ENCODE measurements at places on chromosomes 2 and 18.
A peak's percentile ranks its signal among the peaks of the same experiment; 100 is the strongest.

GRCh38 chr2:8544171-8544785 is 137.6 kb upstream of the ID2 start:
- DNase-seq, result no peak

DNA sequence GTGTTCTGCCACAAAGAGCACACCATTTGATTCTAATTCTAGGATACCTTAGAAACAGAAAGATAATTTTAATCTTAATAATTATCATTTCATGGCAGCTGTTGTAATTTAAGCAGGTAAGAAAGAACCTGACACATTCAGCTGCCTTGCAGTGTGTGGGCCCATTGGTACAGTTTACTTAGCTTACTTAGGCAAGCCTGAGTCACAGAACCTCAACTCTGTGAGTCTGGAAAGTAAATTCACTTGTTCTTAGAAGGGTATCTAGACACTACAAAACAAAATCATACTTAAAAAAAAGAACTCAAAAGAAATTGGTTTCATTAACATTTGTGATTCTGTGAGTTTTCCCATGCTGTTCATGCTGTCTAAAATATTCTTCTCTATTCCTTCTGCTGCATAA is 956.3 kb upstream of the SLC39A10 start:
- no peak for DNase-seq

DNA sequence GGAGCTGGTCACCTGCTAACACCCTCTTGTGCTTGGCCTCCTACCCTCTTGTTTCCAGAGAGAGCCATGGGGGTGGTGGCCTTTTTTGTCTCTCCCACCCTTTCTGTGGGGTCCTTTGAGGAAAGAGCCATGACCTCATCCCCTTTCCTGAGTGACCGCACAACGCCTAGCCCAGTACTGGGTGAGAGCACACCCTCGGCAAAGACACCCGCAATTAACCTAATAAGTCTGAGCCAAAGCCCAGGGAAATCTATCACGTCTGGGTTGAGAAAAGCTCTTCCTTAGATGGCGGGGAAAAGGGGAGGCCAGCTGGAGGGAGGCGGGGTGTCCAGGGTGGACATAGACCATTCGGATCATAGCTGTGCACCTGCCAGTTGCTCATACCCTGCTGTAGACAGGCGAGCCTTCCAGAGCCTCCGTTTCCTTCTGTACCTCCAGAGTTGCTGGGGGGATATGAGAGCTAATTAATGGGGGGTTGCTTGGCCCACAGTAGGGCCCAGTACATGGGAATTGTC is 93.7 kb upstream of the MCFD2 start:
- DNase-seq, result no peak

DNA sequence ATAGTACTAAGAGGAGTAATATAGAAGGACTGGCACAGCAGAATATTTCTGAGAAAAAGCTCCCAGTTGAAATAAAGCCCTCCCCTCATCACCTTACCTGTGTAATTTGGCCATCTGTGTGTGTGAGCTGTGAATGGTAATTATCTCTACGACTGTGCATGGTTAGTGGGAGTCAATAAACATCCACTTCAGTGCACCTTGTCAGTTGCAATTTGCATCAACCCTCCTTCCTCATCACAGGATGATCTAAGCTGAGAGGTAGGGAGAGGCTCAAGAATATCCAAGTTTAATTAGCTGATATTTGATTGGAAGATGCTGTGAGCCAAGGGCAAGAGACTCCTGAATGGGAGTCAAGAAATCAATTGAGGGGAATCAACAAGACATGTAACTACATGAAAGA is 694.9 kb upstream of the KLHL29 start:
- DNase-seq, result no peak

GRCh38 chr18:48806551-48807261 is 144.1 kb downstream of the SMAD7 start:
- no peak for DNase-seq

GRCh38 chr2:102042196-102043081 is 50.7 kb downstream of the IL1R2 start:
- DNase-seq, result no peak

GRCh38 chr18:28176948-28177827 is at the start of gene CDH2:
Gene CDH2 (minus strand): TSS chr18:28177130. CDS start chr18:28177022, 108 bp downstream.
- peak; percentile 97 for DNase-seq

DNA sequence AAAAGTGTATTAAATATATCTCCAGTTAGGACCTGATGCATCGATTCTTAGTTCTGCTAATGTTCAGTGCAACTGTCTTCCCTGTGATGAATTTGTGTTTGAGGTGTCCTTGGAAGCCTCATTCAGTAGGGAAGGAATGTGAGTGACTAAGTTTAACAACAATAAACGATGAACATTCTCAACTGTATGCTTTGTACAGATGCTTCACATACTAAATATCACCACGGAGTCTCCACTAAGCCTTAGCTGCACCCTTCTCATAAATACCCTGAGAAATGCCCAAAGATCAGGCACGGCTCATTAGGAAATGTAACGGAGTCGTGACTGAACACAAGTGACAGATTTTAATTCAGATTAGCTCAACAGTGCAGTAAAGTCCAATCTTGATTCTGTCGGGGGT is 24.4 kb upstream of the AGFG1 start:
- DNase-seq, result no peak

DNA sequence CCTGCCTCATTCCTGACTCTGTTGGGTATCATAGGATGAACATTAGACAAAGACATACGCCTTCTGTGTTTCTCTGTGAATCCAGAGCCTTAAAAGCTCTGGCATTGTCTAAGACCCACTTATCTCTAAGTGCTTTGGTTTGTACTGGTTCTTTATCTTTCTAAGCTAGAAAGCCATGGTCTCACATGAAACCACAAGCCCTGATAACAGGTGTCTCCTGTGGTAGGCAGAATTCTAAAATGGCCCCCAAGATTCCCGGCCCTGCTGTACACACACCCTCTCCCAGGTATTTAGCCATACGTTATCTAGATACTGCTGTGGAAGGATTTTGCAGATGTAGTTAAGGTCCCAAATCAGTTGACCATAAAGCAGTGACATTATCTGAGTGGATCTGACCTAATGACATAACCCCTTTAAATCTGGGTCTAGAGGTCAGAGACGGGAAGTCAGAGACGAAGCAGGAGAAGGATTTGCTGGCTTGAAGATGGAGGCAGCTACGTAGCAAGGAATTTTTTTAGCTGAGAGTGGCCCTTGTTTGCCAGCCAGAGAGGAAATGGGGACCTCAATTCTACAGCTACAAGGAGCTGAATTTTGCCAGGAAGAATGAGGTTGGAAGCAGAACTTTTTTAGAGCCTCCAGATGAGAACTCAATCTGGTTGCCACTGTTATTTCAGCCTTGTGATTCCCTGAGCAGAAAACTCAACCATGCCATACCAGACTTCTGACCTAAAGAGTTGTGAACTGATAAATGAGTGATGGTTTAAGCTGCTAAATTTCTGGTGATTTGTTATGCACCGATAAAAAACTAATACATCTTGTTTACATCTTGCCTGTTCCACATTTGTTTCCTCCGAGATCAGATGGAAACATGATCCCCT is 186.7 kb downstream of the CAMKMT start:
- no peak for DNase-seq

DNA sequence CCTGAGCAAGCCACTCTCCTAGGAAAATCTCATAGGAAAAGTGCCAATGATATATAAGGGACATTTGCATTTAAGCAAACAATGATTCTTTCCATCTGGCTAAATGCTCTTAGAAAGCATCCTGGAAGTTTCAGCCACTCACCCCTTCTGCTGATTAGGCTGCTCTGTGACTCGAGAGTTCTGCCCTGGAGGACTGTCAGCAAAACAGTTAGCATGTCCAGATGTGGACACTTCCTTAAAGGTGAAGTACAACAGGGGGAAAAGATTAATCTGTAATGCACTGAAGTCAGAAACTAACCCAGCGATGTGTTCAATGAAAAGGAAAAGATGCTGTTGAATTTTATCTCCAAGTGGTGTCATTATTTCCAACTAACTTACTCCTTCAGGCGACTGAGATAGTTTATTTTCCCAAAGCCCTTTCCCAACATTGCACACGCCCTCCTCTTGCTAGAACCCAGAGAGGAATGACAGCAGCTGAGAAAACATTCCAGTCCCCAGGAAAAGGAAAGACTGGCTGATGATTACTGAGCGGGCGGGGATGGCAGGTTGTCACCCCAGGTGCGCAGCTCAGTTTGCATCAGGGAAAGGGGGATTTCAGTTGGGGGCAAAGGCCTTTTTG is 214.0 kb downstream of the SS18 start:
- peak; percentile 58 for DNase-seq

DNA sequence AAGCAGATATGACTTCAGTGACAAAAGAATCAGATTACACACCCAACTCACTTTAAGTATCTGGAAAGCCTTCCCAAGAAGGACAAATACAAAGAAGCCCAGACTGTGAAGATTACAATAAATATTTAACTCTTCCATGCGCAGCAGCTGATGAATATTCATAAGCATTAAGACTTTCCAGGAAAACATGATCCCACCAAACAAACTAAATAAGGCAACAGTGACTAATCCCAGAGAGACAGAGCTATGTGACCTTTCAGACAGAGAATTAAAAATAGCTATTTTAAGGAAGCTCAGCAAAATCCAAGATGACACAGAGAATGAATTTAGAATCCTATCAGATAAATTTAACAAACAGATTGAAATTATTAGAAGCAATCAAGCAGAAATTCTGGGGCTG is 108.2 kb upstream of the UBE2E3 start:
- no peak for DNase-seq

DNA sequence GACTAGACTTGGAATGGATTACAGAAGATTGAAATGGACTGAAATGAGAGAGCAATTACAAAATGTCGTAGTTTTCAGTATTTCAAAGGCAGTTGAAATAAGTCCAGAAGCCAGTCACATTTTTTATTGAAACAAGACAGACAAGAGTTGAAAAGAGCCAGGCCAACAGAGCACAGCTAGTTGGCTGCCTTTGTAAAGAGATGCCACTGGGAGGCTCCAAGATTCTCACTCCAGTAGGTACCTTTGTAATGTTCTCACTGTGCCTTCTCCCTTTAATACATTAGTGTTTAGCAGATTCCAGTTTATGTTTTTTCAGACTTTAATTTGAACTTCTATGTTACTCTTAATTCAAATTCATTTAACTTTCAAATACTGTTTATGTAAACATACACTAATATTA is 234.8 kb downstream of the DSEL start:
- DNase-seq, result no peak

DNA sequence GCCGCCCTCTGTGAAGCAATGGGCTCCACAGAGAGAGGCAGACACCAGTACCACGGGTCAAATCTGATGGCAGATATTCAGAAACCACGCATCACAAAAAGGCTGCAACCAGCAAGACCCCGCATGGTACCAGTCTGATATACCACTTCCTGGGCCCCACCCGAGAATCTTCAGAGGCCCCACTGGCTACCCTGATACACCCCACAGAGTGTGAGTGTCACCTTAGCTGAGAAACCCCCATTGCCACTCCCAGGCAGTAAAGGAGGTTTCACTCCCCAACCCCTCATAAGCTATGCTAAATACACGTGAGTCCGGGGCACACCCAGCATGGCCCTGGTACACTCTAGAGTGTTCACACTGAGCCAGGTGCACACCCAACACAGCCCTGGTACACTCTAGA is 160.0 kb downstream of the EIPR1 start:
- no peak for DNase-seq

DNA sequence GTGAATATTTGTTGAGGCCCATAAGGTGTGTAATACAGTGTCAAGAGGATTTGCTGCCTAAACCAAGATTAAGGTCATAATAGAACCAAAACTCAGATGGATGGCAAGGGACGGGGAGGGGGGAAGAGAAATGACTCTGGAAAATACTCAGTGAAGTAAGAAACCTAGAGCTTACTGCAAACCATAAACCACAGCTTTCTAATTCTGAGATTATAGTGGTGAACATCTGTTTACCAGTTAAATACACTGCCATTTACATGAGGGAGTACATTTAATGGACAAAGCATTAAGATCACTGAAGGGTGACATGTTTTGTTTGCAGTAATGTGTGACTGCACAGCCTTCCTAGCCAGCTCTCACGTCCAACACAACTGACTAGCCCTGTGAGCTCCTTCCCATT is 19.8 kb downstream of the EVX2 start:
- no peak for DNase-seq

DNA sequence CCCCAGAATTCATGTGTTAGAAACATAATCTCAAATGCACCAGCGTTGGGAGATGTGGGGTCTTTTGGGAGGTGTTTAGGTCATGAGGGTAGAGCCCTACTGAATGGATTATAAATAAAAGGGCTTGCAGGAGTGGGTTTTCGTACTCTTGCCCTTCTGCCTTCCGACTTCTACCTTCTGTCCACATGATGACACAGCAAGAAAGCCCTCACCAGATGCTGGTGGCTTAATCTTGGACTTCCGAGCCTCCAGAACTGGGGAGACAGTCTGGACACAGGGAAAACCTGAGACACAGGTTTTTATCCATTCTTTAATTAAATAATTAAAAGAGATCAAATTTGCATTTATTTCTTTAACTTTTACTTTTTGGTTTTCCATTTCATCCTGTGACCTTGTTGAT is 87.8 kb downstream of the DIS3L2 start:
- DNase-seq, result no peak

- no peak for DNase-seq
Observed at GRCh38 chr2:219175928-219176817, 552 bp downstream of the CNPPD1 start.

DNA sequence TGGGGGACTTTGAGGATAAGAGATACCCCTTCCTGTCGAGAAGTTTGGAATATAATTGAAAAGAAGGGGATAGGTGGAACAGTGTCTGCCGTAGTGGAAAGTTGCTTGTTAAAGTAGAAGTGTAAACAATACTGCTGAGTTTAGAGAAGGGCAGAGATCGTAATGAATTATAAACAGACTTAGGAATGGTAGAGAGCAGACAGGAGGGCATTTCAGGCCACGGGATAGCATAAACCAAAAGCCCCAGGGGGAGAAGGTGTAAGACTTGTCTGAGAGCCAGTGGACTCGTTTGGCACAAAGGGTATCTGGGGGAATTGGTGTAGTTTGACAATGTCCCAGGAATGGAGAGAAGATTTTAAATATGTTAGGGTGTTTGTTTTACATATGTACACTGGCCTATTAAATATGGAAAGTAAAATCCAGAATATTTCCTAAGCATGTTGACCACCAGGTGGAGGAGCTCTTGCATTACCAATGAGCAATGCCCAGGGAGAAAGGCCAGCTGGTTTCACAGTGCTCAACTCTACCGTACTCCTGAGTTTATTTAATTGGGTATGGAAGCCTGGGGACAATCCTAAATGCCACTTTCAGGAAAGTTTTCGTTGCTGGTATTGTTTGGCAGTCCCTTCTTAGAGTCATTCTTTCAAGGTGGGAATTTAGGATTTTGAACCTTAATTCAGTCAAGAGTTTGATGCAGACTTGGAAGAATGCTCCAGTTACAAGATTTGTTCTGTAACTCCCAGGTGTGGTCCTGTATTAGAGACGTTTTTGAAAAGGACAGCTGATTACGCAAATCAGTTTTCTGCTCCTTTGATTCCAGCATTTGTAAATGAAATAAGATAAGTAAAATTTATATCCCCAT is 7.5 kb downstream of the COPS8 start:
- no peak for DNase-seq

DNA sequence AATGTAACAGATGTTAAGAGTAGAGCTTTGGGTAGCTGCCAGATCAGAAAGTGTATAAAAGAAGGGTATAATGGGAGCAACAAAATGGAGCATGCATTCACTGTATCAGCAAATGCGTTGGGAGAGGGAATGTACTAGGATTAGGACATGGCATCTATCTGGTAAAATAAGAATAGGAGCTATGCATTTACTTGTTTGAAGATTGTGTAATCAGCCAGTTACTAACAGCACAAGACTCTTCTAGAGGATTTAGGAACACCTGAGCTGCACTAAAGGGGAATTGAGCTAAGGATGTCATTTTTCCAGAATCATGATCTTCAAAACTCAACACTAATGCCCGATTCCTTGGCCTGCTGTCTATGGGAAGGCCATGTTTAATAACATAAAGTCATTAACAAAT is 394.2 kb upstream of the TNP1 start:
- no peak for DNase-seq

GRCh38 chr2:27291865-27292264 is 9.6 kb downstream of the TRIM54 start:
- DNase-seq, result no peak

All from spinal cord (tissue), 10 donors.